Stimulated activated CD4-positive, alpha-beta T cell treated with anti-CD3 and anti-CD28 coated beads, TNF-alpha, amount 100 ng/mL, for 48 hours (primary cell): ENCODE measurements at places on chromosomes 4 and X.

DNA sequence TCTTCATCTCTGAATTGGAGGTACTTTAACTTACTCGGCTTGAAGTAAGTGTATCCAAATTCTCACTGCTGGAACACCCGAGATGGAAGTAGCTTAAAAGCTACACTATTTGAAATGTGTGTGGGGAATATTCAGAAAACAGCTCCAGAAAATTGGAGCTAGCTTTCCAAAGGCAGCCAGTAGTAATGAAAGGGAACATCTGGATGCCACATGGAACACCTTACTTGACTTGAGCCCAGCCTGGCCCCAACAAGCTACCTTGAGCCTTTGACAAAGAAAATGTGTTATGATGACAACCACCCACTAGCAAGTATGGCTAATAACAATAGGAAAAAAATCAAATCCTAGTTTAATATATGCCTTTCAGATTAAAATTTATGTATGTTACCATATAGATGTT, 161.5 kb downstream of the PRDM5 start:
- no peak for DNase-seq

DNA sequence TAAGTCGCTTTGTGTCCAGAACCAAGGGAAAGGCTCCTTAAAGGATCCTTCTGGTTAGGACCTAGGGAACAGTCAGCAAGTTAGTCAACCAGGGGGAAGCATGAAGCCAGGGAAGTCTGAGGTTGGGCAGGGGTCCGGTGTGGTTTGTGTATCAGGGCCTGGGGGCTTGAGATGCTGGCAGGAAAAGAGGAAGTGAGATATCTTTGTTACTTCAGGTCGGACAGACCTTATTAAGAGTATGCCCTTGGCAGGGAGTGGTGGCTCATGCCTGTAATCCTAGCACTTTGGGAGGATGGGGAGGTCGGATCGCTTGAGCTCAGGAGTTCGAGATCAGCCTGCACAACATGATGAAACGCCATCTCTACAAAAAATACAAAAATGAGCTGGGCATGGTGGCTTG, 52.3 kb upstream of the TRPC5OS start:
- no peak for DNase-seq

GRCh38 chr4:112083587-112084347, 61.5 kb upstream of the FAM241A start:
- DNase-seq, result no peak

DNA sequence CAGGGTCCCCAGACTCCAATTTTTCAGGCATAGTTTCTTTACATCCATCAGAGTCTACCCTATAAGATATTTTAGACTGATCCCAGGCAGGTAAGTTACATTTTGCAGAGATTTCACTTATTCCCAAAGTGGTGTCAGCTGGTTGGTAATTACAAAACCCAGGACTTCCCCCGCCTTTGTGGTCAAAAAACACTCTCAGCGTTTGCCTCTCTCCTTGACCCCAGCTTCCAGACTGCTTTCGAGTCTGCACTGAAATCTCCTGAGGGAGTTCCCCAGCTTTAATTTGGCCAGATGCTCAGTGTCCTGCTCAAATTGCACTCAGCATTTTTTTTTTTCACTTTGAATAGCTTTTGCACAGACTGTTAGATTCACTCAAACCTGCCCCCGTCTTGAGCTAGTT, 11.2 kb upstream of the AMOT start:
- no peak for DNase-seq

DNA sequence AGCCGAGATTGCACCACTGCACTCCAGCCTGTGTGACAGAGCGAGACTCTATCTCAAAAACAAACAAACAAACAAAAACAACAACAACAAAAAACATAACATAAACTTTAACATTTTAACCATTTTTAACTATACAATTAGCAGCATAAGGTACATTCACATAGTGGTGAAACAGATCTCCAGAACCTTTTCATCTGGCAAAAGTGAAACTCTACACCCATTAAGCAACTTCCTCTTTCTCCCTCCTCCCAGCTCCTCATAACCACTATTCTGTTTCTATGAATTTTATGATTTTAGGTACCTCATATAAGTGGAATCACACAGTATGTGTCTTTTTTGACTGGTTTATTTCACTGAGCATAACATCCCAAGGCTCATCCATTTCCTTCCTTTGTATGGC, 103.6 kb downstream of the FAM13A start:
- DNase-seq, result no peak

GRCh38 chrX:74246524-74246923, 57.5 kb upstream of the ZCCHC13 start:
- DNase-seq, result no peak
